Stimulated activated CD8-positive, alpha-beta memory T cell treated with anti-CD3 and anti-CD28 coated beads, Interleukin-4, amount 100 ng/mL, for 4 hours (primary cell): ENCODE measurements at places on chromosomes 16 and 17.

DNA sequence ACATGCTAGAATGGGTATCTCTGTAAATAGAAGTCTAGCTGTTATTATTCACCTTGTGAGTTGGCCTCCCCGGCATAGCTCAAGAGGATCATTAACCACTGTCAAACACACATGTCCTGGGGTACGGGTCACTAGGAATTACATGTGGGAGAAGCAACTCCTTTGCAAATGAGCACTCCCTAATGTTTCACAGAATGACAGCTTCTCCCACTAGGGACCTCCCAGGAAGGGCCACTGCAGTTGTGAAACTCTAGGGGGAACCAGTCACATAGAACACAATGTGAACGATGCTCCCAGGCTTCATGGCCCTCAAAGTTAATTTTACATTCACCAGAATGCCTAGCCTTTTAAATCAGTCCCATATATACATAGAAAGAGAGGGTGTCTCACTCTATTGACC is 12.4 kb upstream of the ZNF19 start:
- no peak for DNase-seq

DNA sequence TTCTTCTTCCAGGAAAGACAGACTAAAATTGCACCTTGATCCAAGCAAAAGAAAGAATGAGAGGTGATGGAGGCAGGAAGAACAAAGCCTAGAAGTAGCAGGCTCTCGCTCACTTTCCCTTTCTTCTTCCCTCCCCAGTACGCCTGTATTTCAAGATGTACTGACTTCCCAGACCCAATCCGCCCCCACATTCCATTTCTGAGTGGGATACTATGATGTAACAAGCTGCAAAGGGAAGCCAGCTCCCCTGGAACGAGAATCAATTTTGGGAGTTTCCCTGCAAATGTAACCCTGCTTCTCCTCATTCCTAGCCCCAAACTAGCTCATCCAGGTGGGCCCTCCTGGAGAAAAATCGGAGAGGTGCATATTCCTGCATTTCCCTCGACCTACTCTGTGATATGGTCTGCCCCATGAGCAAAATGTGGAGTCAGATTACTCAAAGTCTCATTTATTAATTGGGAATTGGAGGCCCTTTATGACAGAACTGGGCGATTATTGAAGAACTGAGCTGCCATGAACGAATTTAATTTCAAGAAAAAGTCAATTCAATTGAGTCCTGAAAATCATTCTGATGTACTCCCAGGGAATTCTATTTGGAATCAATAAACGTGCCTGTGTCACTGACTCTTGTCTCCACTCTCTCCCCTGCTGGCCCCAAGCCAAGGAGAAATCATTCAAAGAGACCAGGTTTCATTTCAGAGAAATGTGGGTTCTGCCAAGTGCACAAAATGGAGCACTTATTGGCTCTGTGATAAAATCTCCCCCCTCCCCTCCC is 398.9 kb downstream of the SHISA9 start:
- no peak for DNase-seq

- DNase-seq, result no peak
Measured at GRCh38 chr17:3796822-3797170, 4.2 kb downstream of the ITGAE start.

DNA sequence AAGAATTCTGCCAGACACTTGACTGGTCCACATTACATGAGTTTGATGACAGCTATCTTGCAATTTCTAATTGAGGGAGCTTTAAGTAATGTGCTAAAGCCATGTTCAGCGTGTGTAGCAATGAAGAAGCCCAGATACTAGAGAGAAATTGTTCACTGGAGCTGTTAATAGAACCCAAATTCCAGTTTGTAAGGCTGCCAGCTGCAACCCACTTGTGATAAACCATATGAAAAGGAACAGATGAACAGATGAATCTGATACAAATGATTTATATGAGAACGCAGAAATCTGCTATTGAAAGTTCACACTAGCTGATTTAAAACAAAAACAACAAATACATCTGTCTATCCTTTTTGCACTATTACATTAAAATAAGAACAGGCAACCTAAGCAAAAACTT is 6.2 kb downstream of the NACA2 start:
- DNase-seq, result no peak

GRCh38 chr16:3029491-3030221 is 5.8 kb downstream of the THOC6 start:
- DNase-seq, result no peak

DNA sequence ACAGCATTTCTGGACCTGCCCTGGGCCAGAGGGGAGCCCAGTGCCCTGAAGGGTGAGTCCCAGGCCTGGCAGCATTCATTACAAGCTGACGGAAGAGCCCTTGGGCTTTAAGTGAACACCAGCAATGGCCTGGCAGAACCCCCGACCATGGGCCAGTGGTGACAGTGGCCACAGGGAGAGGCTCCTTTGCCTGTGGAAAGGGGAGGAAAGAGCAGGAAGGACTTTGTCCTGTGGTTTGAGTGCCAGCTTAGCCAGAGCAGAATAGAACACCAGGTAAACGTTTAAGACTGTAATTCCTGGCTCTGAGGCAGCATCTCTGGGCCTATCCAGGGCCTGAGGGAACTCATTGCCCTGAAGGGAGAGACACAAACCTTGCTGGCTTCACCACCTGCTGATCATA is 34.3 kb upstream of the ATP2C2 start:
- no peak for DNase-seq

GRCh38 chr16:4681471-4682083 is 11.8 kb upstream of the NUDT16L1 start:
- no peak for DNase-seq

GRCh38 chr16:63467513-63467912 is 1431.3 kb upstream of the CDH8 start:
- DNase-seq, result no peak

DNA sequence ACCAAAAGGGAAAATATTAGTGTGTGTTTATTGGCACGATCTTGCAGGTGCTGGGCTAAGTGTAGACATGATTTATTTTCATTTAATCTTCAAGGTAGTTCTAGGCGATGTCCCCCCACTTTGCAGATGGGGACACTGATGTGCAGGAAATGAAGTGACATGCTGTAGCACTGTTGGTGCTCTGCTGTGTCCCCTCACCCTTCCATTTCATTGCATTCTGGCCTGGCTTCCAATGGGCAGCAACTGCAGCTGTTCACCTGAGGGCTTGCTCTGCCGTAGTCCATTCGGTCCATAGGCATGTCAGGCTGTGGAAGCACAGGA is 123.9 kb downstream of the PRKCB start:
- no peak for DNase-seq

DNA sequence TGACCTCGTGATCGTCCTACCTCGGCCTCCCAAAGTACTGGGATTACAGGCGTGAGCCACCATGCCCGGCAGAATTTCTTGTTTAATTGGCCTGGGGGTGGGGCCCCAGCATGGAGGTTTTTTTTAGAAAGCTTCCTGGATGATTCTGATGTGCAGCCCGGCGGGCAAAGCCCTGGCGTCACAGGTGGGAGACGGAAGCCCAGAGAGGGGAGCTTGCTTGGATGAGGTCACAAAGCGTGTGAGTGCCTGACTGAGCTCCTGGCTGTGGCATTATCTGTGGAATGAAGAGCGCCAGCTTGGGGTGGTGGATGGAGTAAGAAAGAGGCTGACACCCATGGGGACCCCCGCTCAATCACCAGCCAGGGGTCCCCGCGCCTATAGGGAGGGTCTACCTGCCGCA is 4.1 kb downstream of the VASN start:
- DNase-seq, result no peak

DNA sequence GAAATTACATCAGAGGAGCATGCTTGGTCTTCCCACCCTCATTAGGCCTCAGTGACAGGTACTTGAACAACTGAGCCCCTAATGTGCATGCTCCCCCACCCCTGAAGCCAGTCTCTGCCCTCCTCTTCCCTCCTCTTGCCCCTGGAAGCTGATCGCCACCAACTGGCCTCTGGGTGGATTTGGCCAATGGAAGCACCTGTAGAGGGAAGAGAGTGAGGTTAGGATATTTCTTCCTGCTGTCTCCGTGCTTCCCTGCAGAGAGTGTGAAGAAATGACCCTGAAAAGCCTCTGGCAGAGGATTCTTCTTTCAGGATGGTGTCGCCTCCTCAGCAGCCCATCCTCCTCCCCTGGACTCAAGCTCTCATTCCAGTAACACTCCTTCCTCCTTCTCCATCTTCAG is 5.9 kb upstream of the CBLN1 start:
- DNase-seq, result no peak
